ENCODE measurements at places on chromosomes 6 and 20.

DNA sequence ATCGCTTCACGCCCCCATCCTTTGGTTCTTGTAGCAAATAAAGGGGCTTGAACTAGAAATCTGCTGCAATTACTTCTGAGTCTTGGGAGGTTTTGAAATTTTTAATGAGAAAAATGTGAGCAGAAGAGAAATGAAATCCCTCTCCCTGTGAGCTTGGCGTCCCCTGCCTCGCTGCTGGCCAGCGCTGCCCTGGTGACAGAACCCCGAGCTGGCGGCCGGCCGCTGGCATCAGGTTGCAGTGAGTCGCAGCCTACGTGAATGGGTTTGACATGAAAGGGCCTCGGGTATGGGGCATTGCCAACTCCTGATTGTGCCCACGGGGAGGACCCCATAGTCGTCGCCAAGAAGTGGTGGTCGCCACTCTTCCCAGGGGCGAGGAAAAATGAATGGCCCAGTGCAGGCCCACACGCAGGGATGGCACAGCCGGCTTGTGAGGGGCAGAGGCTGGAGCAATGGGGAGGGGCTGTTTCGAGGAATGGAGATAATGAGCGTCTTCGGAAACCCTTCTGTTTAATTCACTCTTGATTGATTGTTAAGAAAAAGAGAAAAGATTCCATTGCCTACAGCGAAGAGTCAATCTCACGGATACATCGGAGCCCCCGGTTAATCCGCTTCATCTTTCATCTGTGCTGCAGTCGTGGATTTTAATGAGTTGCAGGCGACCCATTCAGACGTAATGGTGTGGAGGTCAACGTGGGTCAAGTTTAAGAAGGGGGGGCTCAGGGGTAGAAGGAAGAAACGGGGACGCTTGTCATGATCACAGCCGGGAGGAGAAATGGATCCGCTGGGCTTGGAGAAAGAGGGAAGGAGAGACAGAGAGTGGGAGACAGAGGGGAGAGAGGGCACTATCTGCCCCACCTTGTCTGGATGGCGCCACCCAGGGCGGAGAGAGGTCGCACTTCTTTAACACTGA is 380.1 kb downstream of the THBS2 start:
- ATAC-seq, result no peak

DNA sequence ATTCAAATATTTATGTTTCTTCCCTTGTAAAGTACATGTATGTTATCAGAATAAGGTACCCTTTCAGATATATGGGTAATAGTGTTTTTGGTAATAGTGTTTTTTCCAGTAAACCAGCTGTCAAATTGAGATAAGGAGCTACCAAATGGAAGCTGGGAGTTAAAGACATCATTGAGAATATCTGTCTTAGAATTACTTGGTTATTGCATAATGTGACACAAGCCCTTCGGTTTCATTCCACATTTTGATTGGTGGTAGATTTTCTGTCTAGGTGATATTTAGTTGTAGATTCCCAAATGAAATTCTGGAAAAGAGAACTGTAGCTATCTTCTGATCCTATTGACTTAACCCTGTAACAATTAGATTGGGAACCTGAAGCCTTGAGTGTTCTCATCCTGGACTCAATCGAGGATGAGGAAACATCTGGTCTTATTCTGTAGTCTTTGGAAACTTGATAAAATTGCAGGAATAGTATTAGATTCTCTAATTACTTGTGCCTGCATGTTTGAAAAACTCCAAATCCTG is 75.1 kb upstream of the SYNJ2 start:
- no peak for ATAC-seq

GRCh38 chr6:40437631-40438030 is 149.5 kb downstream of the LRFN2 start:
- no peak for ATAC-seq

GRCh38 chr20:23629017-23629541 is 8.7 kb downstream of the CST3 start:
- no peak for ATAC-seq

DNA sequence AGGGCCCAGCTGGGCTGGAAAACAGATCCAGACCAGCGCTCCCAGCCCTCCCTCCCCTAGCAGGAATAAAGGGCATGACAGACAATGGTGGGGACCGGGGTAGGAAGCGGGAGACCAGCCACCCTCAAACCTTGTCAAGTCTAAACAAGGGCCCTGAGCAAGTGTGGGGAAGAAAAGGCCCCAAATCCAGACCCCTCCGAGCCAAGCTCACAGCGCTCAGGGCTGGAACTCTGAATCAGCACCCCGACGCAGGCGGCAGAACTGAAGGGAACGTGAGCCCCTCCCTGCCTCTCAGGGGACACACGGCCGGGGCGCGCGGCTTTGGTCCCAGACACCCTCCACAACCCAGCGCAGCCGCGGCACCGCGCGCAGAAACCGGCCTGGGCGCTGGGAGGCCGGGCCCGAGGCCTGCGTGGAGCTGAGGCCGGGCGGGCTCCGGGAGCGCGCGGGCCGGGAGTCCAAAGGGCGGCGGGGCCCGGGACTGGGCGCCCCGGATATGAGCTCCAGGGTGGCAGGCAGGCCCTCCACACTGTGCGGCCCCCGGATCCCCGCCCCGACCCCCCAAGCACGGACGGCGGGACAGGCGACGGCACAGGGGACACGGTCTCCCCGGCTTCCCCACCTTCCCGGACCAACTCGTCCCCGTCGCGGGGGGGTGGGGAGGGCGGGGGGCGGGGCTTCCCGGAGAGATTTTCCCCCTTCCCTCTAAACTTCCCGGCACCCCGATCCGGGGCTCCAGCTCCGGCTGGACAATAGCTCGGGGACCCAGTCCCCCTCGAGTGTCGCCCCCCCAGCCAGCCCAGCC is 641 bp downstream of the TEAD3 start:
- peak; percentile 9 for ATAC-seq

DNA sequence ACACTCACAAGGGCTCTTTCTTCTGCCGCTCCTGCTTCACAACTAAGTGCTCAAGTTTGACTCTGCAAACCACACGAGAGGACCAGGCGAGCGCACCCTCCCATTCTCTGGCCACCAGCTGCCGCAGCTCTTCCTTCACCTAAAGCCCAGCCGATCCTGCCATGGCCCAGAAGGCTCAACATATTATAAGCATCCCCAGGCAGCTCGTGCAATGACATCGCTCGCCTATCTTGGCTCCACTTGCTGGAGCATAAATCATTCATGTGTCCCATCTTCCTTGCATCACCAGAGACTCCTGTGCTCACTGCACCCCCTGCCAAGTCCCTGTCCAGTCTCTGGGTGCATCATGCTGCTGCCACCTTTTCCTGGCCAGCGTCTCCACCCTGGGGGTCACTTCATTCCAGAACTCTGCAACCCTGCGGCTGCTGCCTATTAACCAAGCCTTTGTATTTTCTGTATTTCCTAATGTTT is 59.0 kb downstream of the PSMG4 start:
- ATAC-seq, result no peak

- no peak for ATAC-seq
Observed at GRCh38 chr6:12533586-12533985, 183.0 kb upstream of the PHACTR1 start.

GRCh38 chr20:11917663-11918062 is at the start of gene BTBD3:
Gene BTBD3, plus strand, starts transcription at chr20:11917893. Its CDS starts 383 bp downstream, at chr20:11918276.
- no peak for ATAC-seq

GRCh38 chr6:130515306-130515705 is 149.5 kb downstream of the TMEM200A start:
- no peak for ATAC-seq

DNA sequence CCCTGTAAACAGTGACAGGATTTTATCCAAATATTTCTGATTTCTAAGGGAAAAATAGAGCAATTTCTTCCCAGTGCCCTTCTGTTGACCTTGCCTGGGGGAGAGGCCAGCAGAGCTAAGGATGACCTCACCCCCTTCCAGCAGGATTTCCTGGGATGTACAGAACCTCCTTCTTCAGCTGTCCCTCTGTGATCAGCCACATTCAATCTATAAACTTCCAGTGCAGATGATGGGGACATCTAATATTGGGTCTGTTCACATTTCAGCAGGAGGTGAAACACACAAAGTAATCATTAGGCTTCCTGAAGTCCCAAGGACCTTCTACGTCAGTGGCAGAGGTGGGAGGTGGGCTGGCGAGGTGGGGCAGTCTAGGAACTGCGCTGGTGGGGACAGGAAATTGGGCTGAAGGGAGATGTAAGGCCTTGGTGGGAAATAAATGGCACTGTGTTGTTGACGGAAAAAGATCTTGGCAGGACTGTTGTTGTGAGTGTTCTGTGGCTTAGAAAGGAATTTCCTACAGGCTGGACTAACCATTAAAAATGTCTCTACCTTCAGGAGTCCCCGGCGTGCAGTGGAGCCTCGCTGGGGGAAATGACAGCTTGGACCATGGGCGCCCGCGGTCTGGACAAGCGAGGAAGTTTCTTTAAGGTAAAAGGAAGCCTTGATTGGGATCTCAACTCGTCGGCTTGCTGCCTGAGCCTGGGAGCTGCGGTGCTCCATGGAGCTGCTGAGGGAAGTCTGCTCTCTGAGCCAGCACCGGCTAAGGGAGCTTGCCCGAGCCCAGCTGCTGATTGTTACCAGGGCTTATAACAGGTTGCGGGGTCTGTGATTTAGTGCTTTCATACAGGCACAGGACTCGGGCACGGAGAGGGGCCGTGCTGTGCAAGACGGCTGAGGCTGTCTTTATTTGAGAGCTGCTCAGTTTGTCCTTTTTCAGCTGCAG is 127.9 kb upstream of the NAA20 start:
- no peak for ATAC-seq

GRCh38 chr20:8251201-8251575 is 119.1 kb downstream of the PLCB1 start:
- no peak for ATAC-seq

DNA sequence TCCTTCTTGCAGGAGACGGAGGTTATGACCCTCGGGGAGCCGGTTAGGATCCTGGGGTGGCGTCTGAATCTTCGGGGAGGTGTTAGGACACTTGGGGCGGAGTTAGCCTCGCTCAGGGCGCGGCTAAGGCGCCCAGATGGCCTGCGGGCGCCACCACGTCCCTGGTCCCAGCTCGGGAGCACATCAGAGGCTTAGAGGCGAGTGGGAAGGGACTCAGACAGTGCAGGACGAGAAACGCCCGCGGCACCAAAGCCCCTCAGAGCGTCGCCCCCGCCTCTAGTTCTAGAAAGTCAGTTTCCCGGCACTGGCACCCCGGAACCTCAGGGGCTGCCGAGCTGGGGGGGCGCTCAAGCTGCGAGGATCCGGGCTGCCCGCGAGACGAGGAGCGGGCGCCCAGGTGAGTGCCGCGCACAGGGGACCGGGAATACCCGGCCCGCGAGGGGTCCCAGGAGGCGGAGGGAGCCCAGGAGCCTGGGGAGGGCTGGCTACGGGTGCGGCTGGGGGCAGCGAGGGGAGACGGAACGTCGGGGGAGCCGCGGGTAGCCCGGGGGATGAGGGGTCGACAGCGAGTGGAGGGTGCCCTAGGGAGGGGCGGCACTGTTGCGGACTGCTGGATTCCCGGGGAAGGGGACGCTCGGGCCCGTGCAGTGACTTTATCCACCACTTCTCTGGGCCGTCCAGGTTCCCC is at the start of gene HCK:
HCK (plus strand) TSS at position 153 of the 688 bp plus-strand sequence.
- peak; percentile 77 for ATAC-seq

- no peak for ATAC-seq
Observed at GRCh38 chr6:122787721-122788120, 1.3 kb upstream of the SMPDL3A start.

- peak; percentile 68 for ATAC-seq
Observed at GRCh38 chr20:4661191-4661590, 60.5 kb upstream of the PRND start.

DNA sequence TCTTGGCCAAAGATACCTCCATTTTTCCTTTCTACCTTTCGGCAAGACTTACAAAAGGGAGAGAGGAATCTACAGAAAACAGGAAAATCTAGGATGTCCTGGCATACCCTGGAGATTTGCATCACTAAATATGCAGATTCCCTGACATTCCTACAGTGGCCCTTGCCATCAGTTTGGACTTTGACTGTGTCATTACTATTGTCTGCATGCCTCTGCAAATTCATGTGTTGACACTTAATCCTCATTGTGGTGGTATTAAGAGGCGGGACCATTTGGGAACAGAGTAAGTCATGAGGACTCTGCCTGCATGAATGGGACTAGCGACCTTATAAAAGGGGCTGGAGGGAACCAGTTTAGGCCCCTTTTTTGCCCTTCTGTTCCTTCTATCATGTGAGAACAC is 50.5 kb upstream of the DTNBP1 start:
- no peak for ATAC-seq

- no peak for ATAC-seq
Observed at GRCh38 chr6:491233-491632, 99.7 kb downstream of the IRF4 start.

DNA sequence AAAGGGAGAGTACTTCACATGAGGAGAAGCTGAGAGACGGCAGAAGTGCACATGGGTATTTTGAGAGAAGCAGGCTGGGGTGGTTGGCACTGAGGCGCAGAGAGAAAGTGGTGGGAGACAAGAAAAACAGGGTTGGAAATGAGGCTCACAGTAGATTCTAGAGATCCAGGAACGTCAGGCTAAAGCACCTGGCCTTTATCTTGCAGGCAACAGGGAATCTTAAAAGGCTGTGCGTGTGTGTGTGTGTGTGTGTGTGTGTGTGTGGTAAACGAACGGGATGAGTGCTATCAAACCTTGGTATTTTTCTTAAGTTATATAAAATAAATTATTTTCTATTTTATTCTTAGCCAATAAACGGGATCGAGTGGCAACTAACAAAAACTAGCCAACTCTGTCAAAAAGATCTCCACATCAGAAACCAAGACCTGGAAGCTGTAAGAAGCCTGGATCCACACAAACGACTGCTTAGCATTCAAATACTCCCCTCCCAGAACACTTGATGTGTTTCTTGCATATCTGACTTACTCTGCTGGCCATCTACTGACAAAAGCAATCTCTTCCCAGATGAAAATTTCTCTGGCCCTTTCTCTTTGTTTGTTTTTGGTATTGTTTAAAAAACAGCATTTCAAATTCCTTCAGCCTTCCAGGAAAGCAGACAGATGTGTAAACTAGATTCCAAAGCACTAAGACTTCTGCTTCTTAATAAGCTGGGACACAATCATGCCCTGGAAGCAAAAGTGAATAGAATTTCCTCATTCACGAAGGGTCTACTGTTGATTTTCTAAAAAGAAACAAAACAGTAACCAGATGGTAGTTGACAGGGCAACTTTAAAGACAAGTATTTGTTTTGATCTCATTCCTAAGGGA is 44.8 kb upstream of the FABP7 start:
- ATAC-seq, result no peak

DNA sequence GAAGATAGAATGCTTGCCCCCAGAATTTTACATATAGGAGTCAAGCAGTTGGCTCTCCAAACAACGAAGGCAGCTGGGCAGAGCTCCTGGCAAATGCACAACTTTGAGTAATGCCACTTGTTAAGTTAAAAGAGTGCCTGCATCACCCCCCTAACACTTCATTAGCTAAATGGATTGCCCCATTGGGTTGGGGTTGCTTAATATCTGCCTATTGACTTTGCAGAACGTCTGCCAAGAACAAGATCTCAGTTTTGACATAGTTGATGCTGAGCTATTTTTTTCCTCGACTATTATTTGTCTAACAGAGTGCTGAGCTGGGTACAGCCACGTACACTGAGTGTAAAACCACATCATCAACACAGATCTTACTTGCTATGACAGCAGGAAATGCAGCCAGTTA is 12.1 kb downstream of the ANKRD60 start:
- no peak for ATAC-seq

- ATAC-seq, result no peak
Observed at GRCh38 chr6:29490055-29490454, 2.3 kb upstream of the MAS1L start.

GRCh38 chr6:132072831-132073230 is 121.7 kb upstream of the CCN2 start:
- no peak for ATAC-seq
